Spinal cord (tissue), 10 donors: ENCODE measurements at places on chromosomes 11 and 22.

DNA sequence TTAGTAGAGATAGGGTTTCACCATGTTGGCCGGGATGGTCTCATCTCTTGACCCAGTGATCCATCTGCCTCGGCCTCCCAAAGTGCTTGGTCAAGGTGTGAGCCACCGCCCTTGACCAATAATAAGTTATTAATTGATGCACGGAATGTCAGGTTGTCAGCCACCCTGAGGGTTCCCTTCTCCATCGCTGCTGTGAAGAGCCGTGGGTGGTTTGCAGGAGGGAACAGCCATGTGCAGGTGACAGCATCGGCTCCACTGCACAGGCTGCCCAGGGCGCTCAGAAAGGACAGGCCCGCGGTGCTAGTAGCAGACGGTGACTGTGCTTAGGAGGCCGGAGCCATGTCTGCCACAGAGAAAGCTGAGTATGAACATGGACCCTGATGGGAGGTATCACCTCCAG lies 814.0 kb downstream of the BRD1 start:
- no peak for DNase-seq
- no peak overlapping the region for H3K4me3 ChIP-seq
- H3K4me1 ChIP-seq, result peaks cover 65% of the 10 kb centered on the region
- H3K36me3 ChIP-seq, result no peaks in the 10 kb centered on the region
- H3K27ac ChIP-seq, result peak overlapping the region; percentile 7

- DNase-seq, result no peak
- peak overlapping the region; percentile 12 for H3K4me3 ChIP-seq
- H3K4me1 ChIP-seq, result peaks cover 40% of the 10 kb centered on the region
- peaks cover 64% of the 10 kb centered on the region for H3K27me3 ChIP-seq
- H3K36me3 ChIP-seq, result peaks cover 8% of the 10 kb centered on the region
- H3K27ac ChIP-seq, result no peak overlapping the region
These were observed 2.3 kb upstream of the TYMP start for GRCh38 chr22:50531962-50532674.

DNA sequence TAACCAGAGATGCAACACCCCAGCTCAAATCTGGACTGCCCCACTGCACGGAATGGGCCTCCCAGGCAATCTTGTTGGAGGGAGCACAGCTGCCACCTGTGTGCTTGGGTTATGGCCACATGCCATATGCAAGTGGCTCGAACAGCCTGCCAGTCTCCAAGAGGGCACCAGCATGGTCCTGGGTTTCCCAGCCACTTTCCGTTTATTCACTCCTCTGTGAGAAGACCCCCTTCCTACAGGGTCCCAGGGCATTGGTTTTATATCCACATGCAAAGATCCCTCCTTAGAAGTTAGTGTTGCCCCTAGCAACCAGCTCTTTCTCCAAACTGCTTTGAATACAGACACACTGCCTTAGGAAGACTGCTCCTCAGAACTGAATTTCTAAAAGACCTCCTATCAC lies 487.8 kb downstream of the BUD13 start:
- H3K4me1 ChIP-seq, result peaks cover 5% of the 10 kb centered on the region
- H3K27ac ChIP-seq, result no peak overlapping the region
- H3K27me3 ChIP-seq, result no peaks in the 10 kb centered on the region
- peak; percentile 91 for DNase-seq
- no peak overlapping the region for H3K4me3 ChIP-seq

DNA sequence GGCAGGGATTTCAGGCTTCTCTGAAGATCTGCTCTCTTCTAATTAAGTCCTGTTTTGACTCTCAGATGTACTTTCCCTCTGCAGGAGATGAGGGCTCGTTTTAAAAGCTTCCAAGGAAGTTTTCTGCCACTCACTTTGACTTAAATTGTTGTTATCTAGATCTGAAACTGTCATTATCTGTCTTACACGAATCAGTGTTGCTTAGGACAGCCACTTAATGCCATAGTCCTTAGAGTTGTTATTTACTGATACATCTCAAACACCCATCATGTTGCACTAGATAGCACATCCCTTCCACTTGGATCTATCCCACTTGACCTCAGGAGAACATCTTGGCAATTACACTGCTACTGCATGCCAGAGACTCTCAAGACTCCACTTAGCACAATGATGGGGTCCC lies 86.9 kb upstream of the FAT3 start:
- no peak overlapping the region for H3K27ac ChIP-seq

GRCh38 chr11:59206635-59207034 lies 6.1 kb downstream of the MPEG1 start:
- no peaks in the 10 kb centered on the region for H3K4me1 ChIP-seq
- H3K27ac ChIP-seq, result no peak overlapping the region
- H3K4me3 ChIP-seq, result no peak overlapping the region
- DNase-seq, result peak; percentile 65
